CD4-positive, alpha-beta T cell treated with Interleukin-4 for 4 hours (primary cell): ENCODE measurements at places on chromosomes 7 and 10.

GRCh38 chr7:108086546-108086945 is 43.6 kb downstream of the LAMB4 start:
- DNase-seq, result no peak

DNA sequence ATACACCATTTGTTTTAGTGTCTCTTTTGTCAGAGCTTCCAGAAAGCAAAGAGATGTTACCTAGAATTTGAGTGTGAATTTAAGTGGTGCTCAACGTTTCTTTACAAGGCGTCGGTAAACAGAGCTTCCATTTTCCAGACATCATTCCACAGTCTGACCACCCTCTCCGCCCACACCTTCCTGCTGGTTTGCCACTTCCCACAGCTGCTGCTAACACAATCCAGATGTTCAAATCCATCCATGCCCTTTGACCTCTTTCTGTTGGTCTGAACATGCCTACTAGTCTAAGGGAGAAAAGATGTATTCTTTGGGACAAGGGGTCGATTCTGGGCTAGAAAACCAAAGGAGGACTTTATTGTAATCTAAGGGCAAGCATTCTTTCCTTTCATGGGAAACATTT is 86.1 kb downstream of the FAM107B start:
- DNase-seq, result no peak

DNA sequence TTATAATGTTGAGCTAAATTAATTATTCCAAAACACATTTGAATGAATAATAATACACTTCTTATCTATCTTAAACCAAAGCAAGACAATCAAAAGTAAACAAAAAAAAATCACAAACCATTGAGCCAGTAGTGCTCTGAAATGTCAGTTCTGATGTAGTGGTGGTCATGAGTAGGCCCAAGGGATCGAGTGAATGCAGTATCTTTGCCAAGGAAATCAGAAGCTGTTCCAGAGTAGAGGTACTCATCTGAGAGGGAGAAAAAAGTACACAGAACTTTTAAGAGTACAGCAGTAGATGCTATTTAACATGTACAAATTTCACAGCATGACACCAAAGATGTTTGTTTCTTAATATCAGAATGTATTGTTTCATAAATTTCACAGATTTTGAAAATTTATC is 121.5 kb downstream of the SEMA3D start:
- no peak for DNase-seq

- DNase-seq, result no peak
These were observed 205.9 kb upstream of the SEMA3D start for GRCh38 chr7:85392789-85393188.

GRCh38 chr7:91181949-91182348 is 82.3 kb upstream of the FZD1 start:
- no peak for DNase-seq

DNA sequence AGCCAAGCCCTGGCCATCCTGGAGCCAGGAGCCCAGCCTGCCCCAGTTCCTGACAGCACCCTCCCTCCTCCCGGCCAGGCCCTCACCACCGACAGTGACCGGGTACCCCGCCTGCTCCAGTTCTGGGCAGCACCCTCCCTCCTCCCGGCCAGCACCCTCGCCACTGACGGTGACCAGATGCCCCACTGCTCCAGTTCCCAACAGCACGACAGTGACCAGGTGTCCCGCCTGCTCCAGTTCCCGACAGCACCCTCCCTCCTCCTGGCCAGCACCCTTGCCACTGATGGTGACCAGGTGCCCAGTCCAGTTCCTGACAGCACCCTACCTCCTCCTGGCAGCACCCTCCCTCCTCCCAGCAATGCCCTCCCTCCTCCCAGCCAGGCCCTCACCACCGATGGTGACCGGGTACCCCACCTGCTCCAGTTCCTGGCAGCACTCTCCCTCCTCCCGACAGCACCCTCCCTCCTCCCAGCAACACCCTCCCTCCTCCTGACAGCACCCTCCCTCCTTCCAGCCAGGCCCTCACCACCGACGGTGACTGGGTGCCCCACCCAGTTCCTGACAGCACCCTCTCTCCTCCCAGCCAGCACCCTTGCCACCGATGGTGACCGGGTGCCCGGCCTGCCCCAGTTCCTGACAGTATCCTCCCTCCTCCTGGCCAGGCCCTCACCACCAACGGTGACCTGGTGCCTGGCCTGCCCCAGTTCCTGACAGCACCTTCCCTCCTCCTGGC is 40.3 kb downstream of the VIPR2 start:
- no peak for DNase-seq

DNA sequence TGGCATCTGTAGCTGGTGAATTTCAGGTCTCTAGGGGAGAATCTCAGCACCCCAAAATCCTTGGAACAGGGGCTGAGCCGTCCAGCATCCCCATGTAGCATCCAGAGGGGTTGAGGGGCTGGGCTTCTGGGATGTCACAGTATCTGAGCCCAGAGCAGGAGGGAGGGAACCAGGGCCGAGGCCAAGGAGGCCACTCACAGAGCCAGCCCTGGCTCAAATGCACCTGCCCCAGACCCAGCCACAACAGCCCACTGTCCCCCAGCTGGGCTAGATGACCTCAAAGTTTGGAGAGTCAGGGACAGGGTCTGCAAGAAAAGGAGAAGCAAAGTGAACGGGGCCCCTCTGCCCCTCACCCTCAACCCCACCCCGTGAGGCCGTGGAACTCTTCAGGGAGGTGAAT is 22.3 kb downstream of the VSIR start:
- no peak for DNase-seq

DNA sequence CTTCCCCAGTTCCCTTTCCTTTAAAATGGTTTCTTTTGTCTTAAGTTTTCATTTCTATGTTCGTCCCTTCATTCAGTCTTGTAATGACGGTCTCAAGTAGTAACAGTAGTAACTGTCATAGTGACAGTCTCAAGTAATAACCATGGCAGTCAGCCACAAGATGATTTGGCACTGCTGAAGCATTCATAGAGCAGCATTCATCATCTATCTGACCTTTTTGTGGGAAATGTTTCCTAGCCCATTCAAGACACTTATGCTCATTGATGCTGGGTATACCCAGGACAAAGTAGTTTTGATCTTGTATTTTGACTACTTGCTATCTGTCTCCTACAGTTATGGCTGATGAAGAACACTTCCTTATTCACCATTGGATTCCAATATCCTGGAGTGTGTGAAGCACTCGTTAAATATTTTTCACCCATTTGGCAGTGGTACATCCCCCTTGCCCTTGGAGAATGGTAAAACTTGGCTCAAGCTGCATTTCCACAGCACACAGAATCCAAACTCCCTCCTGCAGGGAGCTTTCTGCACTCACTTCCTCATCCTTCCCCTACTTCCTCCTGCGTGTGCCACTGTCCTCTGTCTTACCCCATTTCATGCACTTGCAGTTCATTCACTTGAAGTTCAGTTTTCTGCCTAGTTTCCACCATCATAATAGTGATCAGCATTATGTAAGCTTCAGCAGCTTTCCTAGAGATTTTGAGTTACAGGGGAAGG is 19.0 kb downstream of the GIMAP4 start:
- no peak for DNase-seq

DNA sequence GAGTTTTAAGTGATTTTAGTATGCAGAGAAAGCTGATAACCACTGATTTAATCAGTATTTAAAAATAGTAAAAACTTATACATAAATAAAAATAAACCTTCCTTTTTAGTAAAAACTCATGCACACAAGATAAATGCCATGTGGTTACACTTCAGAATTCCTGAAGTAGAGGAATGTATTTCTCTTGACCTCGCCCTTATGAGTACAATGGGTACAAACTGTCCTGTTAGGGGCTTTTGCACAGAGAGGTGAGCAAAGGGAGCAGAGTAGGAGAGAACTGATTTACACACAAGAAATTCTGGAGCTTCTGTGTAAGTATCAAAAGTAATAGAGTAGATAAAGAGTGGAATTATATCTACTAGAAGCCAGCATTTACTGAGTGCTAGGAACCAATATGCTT is 279.6 kb downstream of the PPP1R3A start:
- no peak for DNase-seq

DNA sequence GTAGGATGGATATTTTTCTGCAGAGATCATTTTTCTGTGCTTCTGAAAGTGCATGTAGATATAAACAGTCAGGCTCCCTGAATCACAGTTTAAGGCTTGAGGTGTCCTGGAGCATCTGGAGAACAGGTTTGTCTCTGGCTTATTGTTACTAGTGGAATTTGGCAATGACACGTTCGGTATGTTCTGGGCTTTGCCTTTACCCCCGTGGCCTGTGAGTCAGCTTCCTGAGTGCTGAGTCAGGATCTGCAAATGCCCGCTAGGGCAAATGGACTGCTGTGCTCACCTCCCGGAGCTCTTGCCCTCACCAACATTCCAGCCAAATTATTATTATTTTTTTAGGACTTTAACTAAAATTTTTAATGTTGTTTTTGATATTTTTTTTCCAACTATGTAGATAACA is 192.5 kb upstream of the PRSS1 start:
- peak; percentile 19 for DNase-seq

GRCh38 chr10:3976171-3976570 is 191.2 kb upstream of the KLF6 start:
- DNase-seq, result no peak

- peak; percentile 76 for DNase-seq
These were observed 554 bp downstream of the CSGALNACT2 start for GRCh38 chr10:43138757-43139241.

- DNase-seq, result no peak
These were observed 79.7 kb upstream of the ITGB1 start for GRCh38 chr10:33037726-33038125.

- DNase-seq, result no peak
These were observed 3.1 kb downstream of the ABLIM1 start for GRCh38 chr10:114654822-114655575.

DNA sequence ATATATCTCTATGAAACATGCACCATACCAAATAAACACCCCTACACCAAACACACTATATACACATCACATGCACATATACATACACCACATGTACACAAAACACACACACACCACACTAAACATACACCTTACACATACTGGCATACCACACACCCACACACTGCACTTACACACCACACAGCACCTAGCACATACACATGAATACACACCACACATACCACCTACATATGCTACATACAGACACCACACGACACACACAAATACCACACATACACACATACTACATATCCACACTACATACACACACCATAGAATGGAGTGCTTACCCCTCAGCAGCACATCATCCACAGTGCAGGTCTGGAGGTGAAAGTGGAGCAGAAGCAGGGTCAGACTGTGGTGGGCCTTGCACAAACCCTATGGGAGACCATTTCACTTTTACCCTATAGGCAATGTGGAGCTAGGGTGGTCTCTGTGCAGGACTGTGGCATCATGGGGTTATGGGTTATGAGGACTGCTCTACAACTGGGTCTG is 64.6 kb downstream of the WDFY4 start:
- DNase-seq, result no peak

DNA sequence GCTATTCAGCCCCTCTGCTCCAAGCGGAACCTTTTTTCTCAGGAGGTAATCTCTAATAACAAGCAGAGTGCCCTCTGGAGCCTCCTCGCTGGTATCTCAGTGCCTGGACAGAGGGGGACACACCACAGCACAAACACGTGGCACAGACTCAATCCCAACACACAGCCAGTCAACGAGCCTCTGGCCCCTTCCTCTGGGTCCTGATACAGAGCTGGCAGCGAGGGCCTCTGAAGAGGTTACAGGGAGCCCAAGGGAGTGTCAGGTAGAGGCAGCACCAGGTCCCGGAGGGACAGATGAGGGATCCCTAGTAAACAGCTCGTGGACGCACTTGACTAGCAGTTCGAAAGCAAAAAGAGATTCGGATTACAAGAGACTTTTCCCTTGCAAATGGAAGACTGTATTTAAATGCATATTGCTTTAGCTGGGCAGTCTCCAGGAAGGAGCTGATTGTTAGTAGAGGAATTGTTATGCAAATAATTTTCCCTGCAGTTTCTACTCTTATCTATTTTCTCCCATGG is 14.1 kb downstream of the CXCL12 start:
- DNase-seq, result no peak

DNA sequence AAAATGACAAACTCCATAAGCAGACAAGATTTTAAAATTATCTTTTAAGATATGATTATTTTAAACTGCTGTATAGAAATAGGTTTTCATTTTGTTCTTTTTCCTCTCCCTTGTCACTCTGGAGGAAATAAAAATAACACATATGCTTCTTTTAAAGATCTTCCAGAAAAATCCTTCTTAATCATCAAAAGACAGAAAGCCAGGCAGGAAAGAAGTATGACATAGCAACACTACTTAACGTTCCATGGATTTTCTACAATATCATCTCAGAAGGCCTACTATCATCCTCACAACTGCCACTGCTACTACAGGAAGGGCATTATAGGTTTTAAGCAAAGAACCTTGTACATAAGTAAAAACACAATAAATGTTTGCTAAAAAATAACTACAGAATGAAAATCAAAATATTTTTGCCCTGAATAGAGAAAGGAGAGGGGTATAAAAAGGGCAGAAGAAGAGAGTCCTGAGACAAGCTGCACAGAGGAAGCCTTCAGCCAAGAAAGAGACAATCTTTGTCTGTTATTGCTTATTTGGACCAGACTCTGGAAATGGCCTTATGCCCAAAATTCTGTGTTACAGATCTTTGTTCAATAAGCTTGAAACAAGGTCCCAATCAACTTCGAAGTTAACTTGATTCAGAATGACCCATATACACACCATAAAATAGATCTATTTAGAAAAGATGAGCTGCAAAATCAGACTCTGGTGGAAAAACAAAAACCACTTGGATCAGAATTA is 67.8 kb downstream of the ABI1 start:
- no peak for DNase-seq

GRCh38 chr7:132368246-132368900 is 207.9 kb downstream of the PLXNA4 start:
- DNase-seq, result no peak

DNA sequence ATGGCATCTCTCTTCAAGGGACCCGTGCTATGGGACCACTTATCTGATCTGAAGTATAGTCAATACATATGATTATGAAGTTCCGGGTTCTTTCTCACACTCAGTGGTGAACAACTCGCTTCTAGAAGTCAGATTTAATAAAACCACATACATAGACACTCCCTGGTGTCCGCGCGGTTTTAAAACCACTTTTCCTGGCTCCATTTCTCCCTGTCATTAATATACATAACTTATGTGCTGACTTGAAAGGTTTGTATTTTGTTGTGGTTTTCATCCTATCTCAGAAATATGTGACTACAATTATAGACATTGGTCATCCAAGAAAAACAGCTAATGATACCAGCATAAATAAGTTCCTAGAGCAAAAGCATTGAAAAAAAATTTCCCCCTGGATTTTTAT is 34.0 kb downstream of the SVIL start:
- no peak for DNase-seq

GRCh38 chr10:30456266-30456665 is 22.3 kb downstream of the MAP3K8 start:
- DNase-seq, result peak; percentile 42

- DNase-seq, result no peak
These were observed 36.7 kb downstream of the LUC7L2 start for GRCh38 chr7:139396323-139396951.
